Germinal center (tissue), 1 donor: ENCODE measurements at places on chromosomes 7 and 10.

- DNase-seq, result no peak
Observed at GRCh38 chr7:122975341-122975740, 20.2 kb downstream of the TAS2R16 start.

DNA sequence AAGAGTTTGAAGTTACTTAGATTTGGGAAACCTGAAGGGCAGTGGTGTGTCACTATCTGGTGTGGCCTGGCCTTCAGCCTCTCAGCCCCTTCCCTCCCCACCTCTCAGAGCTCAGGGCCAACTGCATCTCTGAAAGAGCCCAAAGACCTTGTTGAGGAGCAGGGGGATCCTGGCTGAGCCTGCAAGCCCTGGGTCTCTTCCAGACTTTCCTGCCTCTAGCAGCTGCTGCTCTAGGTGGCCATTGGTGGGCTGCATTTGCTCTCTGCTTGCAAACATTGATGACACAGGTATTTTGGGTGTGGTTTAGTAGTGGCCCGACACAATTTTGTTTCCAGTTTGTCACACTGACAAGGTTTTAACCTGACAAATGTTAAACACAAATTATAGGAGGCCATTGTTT lies 3.1 kb upstream of the UPP1 start:
- DNase-seq, result no peak

- DNase-seq, result no peak
Observed at GRCh38 chr7:16063221-16063620, 358.1 kb downstream of the CRPPA start.

DNA sequence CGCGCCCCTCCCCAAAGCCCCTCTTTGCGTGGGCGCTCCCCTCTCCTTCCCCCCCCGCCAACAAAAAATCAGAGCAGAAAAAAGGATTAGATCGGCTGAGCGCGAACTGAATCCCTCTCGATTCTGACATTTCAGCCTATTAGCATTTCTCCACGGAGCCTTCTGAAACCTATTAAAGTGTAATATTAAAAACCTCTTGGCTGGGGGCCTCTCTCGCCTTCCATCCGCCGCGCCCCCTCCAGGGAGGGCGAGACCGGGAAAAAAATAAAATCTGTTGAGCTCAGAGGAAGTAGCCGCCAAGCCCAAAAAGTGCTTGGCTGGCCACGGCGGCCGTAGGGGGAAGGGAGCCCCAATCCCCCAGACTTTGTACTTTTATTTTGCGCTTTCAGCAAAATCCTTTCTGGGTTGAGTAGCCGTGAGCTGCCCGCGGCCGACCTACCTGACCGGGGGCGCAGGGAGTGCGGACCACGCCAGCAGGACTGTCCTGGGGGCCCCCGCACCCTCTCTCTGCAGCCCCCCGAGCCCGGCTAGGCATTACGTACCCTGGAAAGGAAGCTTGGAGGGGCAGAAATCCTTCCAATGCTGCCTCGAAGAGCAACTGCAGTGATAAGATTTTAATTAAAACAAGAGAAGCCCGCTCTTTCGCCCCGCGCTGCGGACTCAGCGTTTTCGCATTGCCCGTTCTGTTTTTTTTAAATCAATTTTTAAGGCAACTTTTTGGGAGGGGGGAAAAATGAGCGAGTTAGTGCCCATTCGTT lies 1.3 kb upstream of the TNRC18 start:
- DNase-seq, result no peak

DNA sequence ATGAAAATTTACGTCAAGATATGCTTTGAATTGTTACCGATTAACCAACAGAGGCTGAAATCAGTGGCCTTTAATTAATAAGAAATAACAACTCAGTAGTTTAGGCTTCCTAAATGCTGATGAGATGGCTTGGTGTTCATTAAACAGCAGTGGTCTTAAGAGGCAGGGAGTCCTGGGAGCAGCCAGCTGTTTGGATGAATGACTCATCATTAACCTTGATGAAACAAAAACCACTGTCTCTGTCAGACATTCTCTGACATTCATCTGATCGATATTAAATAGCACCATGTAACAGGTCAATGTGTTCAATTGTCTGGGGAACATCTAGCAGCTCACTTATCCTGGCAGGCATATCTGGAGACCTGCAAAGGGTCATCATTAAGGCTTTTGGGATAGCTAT lies 234.2 kb upstream of the LRRN3 start:
- DNase-seq, result no peak

- no peak for DNase-seq
Observed at GRCh38 chr7:70935311-70935710, 196.6 kb upstream of the GALNT17 start.

DNA sequence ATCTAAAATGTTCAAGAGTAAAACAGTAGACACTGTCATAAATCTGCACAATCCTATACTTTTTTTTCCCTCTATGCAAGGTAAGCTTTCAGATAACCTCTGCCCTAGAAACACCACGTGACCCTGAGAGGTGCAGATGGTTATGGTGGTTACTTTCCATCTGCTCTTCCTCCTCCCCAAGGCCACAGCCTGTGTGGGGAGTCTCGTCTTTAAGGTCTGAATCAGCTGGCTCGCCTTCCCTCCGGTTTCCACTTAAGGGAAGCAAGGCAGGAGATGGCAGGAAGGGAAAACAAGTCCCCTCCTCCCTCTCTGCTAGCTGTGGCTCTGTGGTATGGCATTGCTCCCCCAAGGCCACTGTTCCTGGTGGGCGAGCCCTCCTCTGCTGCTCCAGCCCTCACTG lies 181.8 kb downstream of the GLI3 start:
- DNase-seq, result no peak

GRCh38 chr10:102231357-102232318 lies 5.5 kb downstream of the ELOVL3 start:
- DNase-seq, result peak; percentile 86

DNA sequence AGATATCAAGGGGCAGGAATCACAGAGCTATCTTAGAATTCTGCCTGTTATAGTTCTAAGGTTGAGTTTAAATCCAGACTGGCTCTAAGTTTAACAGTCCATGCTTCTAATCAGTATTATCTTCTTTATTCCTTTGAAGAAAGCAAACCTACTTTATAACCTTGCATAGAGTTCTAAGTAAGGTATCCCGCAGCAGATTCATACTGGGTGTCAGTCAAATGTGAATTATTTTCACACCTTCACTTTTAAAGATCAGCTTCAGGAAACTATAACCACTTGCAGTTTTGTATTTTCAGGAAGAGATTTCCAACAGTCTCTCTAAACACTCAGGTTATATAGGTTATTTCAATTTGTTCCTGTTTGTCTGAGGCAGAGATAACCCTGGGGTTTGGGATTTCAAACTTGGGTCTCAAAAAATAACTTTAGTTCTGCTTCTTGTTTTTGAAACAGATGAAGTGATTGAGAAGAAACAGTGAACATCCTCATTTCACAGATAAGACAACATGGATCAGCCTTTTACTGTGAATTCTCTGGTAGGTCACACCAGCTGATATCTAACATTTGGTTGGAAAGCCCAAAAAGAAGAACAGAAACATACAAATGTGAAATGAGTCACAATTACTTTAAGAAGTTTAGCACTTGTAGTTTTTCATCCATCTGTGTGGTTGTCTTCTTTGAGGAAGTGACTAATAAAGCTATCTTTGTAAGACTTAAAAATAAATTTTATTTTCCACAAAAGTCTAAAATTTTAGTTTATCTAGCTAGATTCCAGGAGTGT lies 21.4 kb downstream of the STAMBPL1 start:
- peak; percentile 25 for DNase-seq

- DNase-seq, result no peak
Observed at GRCh38 chr10:528173-529165, 161.0 kb downstream of the DIP2C start.

GRCh38 chr10:11740907-11741306 lies 1.3 kb upstream of the ECHDC3 start:
- no peak for DNase-seq

DNA sequence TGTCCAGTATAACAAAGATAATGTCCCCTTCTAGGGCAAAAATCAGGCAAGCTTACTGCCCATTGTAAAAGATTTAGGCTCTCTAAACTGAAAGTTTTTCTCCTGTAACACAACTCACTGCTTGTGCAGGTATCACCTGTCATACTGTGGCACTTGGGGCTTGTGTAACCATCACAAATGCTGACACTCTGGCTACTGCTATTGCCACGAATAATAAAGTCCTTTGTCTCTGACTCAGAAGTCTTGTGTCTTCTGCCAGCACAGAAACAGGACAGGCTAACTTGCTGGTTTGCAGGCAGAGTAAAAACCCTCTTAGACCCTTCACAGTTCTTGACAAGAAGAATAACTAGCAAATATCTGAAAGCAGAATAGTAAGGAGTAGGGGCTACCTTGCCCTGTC lies 273.9 kb downstream of the RPS24 start:
- DNase-seq, result no peak

DNA sequence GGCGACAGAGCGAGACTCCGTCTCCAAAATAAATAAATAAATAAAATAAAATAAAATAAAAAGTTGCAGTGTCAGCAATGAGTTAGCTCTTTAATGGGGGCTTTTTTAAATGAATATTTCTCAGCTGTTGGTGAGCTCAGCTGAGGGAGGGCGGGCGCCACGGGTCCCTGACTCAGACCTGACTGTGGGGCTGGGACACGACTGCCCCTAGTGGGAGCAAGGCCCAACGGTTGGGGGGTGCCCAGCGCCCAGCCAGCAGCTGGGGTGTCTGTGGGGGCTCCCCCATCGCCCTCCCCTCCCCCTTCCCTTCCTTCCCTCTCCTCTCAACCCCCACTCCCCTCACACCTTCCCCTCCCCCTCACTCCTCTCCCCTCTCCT lies 46.6 kb downstream of the PWWP2B start:
- peak; percentile 47 for DNase-seq

DNA sequence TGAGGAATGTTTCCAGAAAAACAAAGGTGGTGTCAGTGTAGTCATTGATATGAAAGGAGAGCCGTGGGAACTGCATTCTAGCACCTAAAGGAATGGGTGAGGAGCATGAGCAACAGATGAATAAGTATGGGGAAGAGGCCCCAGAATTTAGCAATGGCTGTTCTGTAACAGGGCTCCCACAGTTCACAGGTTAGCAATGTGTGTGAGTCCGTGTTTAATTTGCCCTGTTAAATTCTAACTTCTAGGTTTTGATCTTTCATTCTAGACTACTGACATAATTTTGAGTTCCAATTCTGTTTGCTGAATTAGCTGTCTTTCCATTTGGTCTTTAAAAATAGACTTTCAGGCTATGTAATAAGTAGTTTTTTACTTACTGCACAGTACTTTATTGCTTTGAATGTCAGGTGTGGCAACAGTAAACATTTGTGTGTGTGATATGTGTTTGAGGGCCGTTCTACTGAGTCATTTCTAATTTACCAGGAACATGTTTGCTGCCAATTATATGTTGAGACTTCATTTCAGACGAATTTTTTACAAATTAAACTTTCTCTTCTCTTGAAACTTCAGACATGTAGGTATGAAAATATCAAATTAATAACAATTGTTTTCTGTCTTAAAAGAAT lies 8.8 kb downstream of the STK17A start:
- no peak for DNase-seq

- no peak for DNase-seq
Observed at GRCh38 chr7:2928256-2928612, 84.1 kb upstream of the GNA12 start.

GRCh38 chr10:71641986-71642385 lies 77.6 kb downstream of the C10orf105 start:
- DNase-seq, result no peak

DNA sequence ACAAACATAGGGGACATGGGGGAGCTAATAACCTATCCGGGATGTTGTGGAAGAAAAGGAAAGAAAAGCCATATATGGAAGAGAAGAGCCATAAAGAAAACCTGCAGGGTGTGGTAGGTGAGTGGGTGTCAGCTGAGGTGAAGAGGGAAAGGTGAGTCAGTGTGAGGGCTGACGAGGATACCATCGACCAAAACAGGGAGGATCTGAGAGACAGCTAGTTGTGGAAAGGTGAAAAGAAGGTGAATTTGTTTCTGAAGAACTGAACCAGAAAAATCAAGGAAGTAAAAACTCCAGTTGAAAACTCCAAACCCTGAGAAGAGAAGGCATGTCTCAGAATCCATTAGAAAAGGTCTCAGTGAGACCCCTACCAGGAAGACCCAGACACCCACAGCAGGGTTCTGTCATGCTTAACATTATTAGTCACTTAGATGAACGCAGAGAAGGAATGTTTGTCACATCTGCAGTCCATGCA lies 4.1 kb downstream of the BLNK start:
- DNase-seq, result no peak

DNA sequence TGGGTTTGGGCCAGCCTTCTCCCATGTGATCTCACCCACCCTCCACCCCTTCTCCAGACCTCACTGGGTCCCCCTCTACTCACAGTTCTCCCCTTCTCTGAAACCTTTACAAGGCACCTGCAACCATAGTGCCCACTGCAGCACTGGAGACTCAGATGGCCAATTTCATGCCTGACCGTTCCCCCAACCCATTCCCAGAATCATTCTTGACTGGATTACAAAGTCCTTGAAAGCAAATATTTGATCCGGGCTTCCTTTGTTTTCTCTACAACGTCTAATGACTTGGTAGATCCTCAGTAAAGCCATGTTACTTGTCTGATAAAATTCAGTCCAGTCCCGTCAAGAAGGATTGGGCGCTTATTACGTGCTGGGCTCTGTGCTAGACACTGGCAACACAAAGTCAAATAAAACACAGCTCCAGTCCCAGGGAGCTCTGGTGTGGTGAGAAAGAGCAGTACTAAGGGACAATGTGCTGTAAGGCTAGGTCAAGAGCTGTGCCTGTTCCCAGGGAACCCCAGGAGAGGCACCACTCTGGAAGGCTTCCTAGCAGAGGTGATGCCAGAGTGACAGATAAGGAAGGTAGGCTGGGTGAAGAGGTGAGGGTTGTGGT lies 36.5 kb downstream of the SH3PXD2A start:
- no peak for DNase-seq

DNA sequence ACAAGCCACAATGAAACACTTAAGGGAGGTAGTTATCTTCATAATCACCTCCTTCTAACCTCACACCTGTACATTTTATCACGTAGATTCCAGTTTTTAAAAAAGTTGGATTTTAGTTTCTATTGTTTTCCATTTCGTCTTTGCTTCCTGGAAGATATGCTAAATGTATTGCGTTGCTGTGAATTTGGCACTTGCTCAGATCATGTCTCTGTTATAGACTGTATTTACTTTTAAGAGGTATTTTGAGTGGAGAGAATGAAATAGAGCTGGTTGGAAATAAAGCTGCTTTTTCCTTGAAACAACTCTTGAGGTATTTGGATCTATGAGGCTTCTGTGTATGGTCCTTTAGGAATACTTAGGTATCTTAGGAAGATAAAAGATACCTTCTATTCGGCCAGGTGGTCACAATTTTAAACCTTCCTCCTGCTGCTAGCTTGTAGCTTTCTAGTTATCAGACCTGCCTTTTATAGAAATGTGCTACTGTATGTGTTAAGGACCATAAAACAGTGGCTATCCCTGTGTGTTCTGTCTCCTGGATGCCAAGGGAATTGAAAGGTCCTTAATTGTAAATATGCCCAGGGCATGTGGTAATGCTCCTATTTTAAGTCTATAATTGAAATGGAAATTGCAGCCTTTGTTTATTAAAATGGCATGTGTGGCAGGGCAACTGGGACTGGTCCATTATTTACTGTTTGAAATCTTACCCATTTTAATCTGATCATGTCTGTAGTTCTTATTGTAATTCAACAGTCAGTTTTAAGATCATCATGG lies 147.7 kb downstream of the SND1 start:
- DNase-seq, result no peak
